Omental fat pad (tissue), 4 donors: ENCODE measurements at places on chromosomes 4 and X.

GRCh38 chrX:103367502-103367901, 8.8 kb upstream of the BEX3 start:
- no peak for DNase-seq

DNA sequence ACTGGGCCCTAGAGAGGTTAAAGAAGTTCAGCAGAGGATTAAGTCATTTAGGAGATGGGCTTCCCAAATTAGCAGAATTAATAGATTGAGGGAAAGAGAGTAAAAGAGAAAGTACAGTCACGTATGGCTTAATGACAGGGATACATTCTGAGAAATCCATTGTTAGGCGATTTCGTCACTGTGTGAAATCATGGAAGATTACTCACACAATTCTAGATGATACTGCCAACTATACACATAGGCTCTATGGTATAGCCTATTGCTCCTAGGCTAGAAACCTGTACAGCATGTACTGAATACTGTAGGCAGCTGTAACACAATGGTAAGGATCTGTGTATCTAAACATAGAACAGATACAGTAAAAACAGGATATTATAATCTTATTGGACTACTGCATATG, 180.6 kb downstream of the RNF150 start:
- DNase-seq: no peak

GRCh38 chr4:35739308-35739707, 505.0 kb downstream of the ARAP2 start:
- no peak for DNase-seq

DNA sequence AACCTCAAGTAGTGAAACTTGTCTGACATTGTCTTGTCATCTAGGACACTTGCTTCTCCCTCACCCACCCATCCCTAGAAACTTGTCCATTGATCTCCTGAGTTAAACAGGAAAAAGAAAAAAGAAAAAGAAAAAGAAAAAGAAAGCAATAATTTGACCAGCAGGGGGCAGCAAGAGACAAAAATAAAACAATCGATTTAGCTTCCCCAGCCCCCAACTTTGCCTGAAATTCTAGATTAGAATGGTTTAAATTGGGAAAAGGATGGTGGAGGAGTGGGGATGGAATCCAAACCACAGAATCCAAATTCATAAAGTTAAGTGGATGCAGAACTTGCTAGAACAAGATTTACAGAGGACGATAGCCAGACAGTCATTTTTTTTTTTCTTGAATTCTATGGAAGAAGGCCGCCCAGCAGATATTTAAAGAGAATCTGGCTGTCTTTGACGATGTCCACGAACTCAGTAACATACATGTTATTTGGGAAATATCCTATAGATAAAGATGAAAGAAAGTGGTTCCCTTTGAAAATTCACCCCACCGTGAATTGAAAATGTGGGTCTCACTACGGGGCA, 282.9 kb downstream of the USP46 start:
- DNase-seq: no peak

- DNase-seq: no peak
Measured at GRCh38 chr4:41129936-41130440, 84.4 kb downstream of the APBB2 start.

DNA sequence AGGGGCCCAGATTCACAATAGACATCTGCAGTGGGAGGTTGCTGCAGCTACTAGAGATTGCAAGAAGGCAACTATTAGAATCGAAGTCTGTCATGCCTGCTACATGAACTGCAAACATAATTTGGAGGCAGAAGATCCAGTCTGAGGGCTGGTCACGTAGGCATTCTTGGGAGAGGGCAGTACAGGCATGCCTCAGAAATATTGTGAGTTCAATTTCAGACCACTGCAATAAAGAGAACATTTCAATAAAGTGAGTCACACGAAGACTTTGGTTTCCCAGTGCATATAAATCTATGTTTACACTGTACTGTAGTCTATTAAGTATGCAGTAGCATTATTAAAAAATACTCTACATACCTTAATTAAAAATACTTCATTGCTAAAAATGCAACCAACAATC, 585.8 kb upstream of the FAT1 start:
- no peak for DNase-seq

DNA sequence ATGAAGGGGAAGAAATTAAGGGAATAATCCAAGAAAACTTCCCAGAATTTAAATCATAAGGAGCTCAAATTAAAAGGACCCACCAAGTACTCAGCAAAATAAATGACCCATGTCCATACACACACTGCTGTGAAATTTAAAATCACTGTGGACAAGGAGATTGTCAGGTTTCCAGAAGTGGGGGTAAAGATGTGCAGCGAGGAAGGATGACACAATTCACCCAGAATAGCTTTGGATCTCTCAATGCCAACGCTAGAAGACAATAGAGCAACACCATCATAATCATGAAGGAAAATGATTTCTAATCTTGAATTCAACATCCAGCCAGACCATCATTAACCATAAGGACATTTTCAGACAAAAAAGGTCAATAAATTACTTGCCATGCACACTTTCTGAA, 65.7 kb downstream of the CASK start:
- no peak for DNase-seq

- DNase-seq: no peak
Measured at GRCh38 chr4:56743550-56743949, 62.5 kb upstream of the HOPX start.

DNA sequence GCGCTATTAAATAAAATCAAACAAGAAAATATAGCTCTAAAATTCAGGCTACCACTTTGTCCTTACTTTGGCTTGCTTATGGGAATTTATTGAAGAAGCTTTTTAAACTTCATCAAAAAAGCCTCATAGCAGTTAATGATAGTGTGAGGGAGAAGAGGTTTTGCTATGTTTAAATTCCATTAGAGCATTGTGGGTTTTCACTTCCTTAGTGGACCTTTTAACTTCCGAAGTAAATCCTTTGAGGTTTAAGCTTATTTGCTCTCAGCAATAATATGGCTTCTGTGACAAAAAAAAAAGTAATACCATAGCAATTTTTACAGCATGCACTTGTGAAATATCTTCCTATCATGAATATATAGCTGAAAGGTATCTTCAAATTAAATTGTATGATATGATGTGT, 120.2 kb upstream of the NDST4 start:
- DNase-seq: no peak

- DNase-seq: no peak
Measured at GRCh38 chr4:181662383-181662782, 580.8 kb upstream of the TENM3 start.

- no peak for DNase-seq
Measured at GRCh38 chr4:110621839-110622751, 782 bp downstream of the PITX2 start.

GRCh38 chr4:36709991-36710390, 428.6 kb downstream of the DTHD1 start:
- no peak for DNase-seq

GRCh38 chr4:83709627-83710026, 173.7 kb downstream of the GPAT3 start:
- no peak for DNase-seq

DNA sequence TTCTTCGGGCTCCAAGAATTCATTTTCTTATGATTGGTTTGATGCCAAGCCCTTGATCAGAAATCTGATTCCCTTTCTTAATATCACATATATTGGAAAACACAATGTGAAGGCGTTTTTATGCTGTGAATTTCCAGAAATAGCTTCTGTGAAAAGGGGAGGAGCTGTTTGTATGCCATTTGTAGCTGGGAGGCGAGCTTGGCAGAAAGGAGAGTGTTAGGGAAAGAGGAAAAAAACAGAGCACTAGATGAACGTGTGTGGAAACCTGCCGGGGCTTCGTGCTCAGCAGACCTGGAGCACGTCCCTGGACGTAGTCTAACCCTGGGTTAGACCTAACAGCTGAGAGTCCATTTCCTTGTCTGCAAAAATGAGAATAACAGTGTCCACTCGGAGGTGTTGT, 3.4 kb downstream of the CLCN4 start:
- no peak for DNase-seq

DNA sequence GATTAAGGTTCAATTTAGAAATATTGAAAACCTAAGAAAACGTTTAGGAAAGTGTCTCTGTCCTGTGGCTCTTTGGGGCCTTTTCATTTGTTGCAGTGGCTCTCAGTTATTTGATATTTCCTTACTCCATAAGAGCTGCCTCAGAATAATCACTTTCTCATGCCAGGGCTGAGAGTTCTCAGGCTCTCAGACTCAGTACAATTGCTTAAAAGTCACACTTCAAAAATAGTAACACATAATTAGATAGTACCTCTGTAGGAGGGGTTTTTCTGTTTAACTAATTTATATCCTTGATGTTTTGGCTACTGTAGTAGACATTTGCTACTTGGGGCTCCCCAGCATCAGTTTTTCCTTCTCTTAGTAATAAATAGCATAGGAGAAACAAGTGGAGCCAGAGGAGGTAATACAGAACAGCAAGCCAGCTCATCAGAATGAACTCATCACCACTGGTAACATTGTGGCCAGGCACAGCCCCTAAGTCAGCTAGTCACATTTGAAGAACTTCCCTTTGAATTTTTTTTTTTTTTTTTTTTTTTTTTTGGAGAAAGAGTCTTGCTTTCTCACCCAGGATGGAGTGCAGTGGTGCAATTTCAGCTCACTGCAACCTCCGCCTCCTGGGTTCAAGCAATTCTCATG, 8.0 kb upstream of the HNRNPD start:
- DNase-seq: no peak

DNA sequence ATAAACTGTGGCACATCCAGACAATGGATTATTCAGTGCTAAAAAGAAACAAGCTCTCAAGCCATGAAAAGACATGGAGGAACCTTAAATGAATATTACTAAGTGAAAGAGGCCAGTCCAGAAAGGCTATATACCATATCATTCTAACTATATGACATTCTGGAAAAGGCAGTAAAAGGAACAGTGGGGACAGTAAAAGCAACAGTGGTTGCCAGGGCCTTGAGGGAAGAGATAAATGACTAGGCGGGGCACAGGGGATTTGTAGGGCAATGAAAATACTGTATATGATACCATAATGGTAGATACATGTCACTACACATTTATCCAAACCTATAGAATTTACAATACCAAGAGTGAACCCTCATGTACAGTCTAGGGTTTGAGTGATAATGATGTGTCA, 115.3 kb downstream of the ATP8A1 start:
- DNase-seq: no peak

- DNase-seq: no peak
Measured at GRCh38 chr4:131534944-131535645, 1614.0 kb upstream of the PCDH10 start.

DNA sequence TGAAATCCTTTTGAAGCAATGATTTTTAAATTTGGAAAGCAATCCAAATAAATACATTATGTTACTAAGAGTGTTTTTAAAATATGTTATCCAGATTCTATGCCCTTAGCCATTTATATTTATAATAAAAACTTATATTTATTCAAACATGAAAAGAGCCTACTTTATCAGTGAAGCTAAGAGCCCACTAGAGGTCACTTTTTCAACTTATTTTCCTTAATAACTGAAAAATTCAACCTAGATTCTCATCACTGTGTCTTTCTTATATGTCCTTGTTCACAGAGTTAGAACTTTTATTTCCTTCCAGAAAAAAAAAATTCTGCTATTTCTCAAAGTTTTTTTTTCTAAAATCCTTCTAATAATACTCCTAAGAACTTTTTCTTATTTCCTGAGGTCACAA, 23.9 kb downstream of the PRDM8 start:
- no peak for DNase-seq

DNA sequence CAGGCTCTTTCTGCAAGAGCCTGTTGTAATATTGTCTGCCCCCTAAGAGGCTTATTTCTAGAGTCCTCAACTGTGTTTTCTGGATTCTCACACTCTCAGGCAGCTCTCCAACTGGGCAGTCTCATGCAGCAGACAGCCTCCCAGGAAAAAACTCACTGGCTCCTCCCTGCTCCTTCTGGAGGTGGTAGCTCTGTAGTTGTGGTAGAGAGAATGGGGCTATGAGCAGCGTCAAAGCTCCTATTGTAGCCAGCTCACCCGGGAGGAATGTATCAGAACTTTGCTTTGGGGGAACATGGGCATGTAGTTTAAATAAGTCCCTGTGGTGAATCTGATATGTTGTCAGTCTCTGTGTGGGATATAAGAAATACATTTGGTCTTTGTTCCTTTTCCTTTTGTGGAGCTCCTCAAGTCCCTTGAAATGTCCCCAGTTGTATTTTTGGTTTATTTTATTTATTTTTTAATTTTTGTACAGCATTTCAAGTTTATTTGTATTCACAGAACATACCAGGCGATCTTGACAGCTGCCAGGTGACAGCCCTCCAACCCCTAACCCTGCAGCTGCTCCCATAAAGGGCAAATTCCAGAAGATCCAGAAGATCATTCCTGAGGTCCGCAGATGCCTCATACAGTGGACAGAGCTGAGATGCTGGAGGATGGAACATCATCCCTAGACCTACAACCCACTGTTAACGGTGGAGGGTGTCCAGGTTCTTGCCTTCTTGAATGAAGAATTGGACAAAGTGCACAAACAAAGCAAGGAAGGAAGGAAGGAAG, 45.7 kb downstream of the TRIM61 start:
- DNase-seq: no peak

- DNase-seq: no peak
Measured at GRCh38 chr4:78612398-78613178, 61.0 kb downstream of the ANXA3 start.

DNA sequence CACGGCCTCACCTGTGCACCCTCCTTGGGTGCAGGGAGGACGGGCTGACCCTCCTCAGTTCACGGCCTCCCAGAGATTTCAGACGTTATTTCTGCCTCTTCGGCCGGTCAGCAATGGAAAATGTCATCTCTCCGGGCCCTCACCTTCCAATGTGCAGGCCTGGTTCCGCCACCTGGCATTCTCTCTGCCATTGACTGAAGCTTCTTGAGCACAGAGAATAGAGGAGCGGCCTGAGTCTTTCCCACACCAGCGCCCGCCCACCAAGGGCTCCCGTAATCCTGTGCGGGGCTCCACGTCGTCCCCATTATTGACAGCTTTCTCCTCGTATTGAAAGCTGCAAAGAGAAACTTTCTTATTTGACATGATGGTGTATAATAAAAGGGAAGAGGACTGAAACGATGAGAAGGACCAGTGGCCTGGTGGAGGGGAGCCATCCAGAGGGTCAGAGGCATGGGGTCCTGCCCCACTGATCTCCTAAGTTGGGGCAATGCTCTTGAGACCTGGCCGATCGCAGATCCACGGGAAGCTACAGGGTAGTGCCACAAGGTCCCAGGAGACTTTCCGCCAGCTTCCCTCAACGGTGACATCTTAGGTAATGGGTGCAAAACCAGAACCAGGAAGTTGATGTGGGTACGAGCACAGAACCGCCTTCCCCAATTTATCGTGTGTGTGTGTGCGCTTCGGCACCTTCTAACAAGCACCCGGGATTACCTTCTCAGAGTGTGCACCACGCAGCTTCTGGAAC, 20.6 kb downstream of the HTRA3 start:
- DNase-seq: no peak

- no peak for DNase-seq
Measured at GRCh38 chr4:38132107-38132673, 172.0 kb downstream of the PTTG2 start.

DNA sequence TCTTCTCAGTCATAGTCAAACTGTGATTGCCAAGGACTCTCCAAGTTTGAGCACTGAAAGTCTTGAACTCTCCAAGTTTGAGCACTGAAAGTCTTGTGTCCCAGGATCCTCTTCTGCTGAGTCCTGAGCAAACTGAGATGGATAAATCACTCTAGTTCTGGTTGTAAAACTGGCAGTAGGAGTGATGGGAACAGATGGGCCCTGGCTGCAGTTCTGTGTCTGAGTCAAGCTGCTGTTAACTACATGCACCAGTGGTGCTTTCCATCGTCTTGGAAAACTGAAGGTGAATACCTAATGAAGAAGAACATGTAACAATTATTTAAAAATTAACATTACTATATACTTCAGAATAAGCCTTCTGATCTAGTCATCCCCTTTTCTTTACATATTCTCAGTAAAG, 27.6 kb upstream of the KCNIP4 start:
- no peak for DNase-seq
